CD4-positive, alpha-beta T cell (primary cell): ENCODE measurements at places on chromosomes 5 and 9. TPM values are rescaled to one million over a fixed set of nuclear protein-coding genes. Genes with fewer than 3 reads are reported as not detected.

The DRD1 gene
- not detected for total RNA-seq

GRCh38 chr9:125850763-125851162, 103.6 kb downstream of the PBX3 start:
- no peak for DNase-seq

The C8G gene
- not detected for total RNA-seq

The HEMGN gene
- total RNA-seq = 0.34 TPM

DNA sequence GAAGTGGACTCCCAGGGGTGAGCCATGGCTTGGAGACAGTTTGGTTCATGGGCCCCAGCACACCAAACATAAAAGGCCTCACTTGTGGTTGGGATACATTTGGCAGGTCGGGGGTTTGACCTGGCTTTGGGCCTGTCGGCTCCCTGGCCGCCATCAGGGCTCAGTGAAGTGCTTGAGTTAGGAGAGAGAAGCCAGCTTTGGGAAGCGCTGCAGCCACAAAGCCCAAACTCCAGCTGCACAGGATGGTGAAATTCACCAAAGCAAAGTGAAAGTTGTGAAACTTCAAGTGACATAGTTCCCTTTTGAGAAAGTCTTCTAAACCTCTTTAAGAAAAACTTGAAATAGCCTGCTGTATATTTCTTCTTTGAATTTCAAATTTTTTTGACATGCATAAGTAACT, 27.5 kb downstream of the SLC46A2 start:
- no peak for DNase-seq

GRCh38 chr5:164672931-164673694, 1167.7 kb downstream of the MAT2B start:
- no peak for DNase-seq

DNA sequence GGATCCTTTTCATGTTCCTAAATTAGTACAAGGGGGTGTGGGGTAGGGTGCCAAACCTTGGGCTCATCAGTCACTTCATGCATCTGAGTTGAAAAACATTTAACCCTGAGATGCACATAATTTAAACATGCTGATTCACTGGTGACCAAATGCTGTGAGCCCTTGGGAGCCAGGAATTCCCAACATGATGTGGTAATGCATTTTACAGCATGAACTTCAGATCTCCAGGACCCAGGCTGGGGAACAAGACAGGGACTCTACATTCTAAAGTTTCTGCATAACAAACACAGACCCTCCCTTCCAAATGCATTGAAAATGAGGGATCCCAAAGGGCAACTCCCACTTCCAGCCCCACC, 322.2 kb downstream of the NDUFS4 start:
- DNase-seq = no peak

- no peak for DNase-seq
These were observed 551.6 kb downstream of the PRDM9 start for GRCh38 chr5:24059006-24059405.

DNA sequence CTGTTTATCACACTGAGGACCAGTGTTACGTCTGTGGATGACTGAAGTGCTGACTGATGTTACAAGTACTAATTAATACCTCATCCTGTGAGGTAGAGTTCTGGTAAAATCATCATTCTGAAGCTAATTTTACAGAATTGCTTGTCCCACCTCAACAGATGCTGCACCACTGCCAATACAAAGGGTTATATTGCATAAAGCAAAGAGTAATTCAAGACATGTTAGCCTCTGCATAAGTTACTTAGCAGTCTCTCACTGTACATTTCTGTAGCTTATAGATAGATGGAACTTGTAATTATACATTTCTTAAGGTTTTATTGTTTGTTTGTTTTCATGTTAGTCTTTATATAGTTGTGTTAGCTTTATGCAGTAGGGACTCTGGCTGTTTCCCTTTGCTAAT, 513.6 kb downstream of the ANXA1 start:
- DNase-seq = no peak

DNA sequence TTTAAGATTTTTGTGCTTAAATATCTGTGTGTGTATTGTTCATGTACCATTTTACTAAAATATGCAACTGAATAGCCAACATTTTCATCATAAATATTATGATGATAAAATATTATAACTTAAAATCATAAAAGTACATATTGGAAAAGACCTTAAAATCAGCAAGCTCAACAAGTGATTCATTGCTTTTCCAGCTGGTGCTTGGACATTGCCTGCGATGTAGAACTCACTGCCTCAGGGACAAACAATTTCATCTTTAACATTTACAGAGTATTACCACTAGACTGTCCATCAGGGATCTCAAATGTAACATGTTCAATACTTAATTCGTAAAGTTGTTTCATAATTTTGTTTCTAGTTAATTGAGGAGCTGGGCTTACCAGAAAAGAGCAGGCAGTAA, 17.5 kb upstream of the SMARCA2 start:
- DNase-seq = no peak

The C9orf50 gene
- not detected for total RNA-seq

The GPX8 gene
- total RNA-seq = not detected

GRCh38 chr5:133792024-133792423, 176.4 kb downstream of the C5orf15 start:
- DNase-seq = no peak

DNA sequence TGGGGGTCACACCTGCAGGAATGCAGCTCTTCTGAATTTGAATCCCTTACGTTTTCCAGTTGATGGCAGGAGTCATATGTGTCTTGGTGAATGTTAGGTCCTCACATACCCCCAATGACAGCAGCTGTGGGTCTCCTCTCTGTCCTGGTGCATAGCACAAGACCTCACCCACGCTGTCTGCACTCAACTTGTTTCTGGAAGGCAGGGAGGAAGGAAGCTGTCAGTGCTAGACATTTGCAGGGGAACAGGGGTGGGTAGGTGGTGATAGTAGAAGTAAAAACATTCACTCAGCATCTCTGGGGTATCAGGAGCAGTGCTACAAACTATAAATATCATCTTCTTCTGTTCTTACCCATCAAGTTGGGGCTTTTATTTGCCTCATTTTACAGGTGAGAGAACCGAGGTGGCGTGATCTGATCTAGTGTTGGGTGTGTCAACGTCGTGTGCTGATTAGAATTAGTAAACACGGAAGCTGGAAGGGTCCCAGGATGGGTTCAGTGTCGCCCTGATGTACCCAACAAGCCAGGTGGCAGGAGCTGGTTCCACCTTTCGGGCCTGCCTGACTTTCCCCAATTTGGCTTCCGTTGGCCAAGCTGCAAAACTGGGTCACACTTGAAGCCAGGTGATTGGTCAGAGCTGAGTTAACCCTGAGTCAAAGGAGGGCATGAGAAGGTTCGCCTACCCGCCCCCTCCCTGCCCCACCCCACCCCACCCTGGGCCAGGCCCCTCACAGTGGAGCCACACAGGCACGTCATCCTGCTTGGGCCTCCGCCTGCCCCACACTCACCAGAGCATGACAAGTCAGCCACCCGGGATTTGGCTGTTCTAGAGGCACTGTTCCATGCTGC, 15.8 kb downstream of the ERGIC1 start:
- no peak for DNase-seq

GRCh38 chr5:145680169-145680568, 155.0 kb downstream of the PRELID2 start:
- DNase-seq = no peak

The HTR1A gene
- total RNA-seq = not detected

- no peak for DNase-seq
These were observed 285.1 kb upstream of the ADAMTS16 start for GRCh38 chr5:4855036-4855435.
